ENCODE measurements at places on chromosomes 13 and 19.

DNA sequence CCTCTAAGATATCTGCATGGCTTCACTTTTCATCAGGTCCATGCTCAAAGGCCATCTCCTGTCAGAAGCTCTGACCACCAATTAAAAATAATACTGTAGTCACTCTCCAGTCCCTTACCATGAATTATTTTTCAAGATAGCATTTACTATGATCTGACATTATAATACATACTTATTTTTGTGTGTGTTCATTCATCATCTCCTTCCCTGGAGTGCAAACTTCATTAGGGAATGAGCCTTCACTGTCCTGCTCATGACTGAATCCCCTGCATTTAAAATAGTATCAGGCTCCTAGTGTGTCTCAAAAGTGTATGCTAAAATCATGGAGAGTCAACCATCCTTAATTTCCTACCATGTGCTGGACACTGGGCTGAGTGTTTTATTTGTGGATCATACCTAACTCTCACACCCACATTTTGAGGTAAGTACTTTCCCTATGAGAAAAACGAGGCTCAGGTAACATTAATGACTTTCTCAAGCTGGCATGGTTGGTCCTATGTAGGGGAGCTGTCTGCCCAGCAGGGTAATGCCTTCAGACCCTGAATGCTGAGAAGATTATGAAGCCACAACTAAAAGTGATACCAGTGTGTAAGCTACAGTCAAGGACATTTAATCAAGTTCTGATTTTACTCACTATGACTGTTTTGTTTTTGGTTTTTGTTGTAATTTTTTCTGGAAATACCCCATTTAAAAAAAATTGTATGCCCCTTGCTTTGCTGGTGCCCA is 16.3 kb downstream of the PLA2G4C start:
- no peak for DNase-seq

- no peak for DNase-seq
Observed at GRCh38 chr13:48644951-48645350, 8.8 kb upstream of the CYSLTR2 start.

DNA sequence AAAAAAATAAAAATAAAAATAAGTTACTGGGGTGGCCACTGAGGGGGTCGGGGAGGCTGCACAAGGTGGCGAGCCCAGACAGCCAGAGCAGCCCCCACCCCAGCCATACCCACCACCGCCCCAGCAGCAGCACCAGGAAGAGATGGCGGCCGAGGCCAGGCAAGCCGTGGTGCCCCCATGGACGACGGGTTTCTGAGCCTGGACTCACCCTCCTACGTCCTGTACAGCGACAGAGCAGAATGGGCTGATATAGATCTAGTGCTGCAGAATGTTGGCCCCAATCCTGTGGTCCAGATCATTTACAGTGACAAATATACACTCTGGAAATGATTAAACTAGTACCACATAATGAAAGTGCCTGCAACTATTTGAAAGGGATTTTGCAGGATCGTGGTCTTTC is 71.6 kb upstream of the ZDHHC20 start:
- DNase-seq: no peak

- no peak for DNase-seq
Observed at GRCh38 chr13:59337070-59337469, 826.7 kb downstream of the DIAPH3 start.

- DNase-seq: no peak
Observed at GRCh38 chr19:38245826-38246498, 10.2 kb downstream of the PPP1R14A start.

GRCh38 chr19:19488875-19489690 is 26.3 kb downstream of the TSSK6 start:
- peak; percentile 71 for DNase-seq

DNA sequence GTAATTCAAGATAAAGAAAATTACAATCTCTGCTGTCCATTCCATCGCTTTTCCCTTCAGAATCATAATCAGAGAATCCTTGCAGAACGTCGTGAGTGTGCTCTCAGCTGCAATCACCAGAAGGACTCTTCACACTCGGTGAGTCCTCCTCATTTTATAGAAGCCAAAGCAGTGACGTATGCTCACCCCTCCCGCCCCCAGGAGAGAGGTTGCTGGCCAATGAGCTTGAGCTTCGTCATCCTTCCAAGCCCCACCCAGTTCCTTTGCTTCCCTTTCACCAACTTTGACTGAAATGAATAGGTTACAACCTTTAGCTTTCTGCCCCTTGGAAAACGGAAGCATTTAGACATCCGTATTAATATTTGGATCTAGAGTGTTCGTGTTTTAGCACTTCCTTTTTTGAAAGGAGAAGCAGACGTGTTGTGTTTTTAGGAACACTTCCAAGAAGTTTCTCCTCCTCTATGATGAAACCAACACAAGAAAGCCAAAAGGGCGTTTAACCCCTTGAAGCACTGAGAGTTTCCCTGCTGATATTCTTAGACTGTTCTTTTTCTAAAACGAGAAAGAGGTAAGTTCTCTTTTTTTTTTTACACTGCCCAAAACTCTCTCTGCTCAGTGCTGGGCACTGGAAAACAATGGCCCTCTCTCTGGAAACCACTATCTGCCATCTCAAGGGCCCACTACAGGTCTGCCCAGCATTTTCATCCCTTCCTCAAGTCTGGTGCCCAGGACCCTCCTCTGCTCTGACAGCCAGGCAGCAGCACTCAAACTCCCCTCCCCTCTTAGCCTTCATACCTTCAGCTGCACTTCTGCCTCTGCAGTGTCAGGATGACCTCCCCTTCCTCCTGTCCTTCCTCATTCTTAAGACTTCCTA is 44.3 kb upstream of the CEACAM21 start:
- peak; percentile 67 for DNase-seq

DNA sequence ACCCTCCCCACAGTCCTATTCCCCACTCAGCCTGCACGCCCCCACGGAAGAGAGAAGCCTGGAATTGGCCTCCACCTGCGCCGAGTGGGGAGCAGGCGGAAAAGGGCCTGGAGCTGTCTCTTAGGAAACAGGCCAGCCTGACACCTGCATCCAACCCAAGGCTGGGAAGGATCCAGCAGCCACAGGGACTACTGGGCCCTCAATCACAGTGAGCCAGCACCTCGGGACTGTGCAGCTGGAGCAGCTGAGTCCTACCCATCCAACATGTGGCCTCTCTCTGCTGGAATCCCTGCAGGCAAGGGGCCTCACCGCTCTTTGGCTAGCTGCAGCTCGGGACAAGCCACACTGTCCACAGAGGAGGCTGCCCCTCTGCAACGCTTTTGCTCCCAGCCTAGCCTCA is 8.3 kb upstream of the EPHX3 start:
- no peak for DNase-seq

- DNase-seq: no peak
Observed at GRCh38 chr13:66899955-66900354, 330.2 kb downstream of the PCDH9 start.

GRCh38 chr19:39558624-39559117 is 18.7 kb upstream of the EID2 start:
- DNase-seq: no peak

DNA sequence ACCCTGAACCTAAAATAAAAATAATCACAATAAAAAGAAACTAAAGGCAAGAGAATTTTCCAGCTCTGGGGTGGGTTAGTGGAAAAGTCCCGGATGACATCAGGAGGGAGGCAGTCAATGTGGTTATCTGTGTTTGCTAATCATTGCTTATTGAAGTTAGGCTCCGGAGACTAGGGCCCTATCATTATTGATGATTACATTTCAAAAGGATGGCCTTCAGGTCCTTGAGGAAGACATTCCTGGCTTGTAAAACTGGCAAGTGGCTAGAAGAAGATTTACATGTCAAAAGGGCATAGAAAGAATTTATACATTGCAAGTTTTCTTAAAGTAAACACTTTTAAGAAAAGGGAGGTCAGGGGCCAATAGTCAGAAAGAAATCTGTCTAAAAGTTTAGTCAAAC is 123.4 kb downstream of the POSTN start:
- DNase-seq: no peak

DNA sequence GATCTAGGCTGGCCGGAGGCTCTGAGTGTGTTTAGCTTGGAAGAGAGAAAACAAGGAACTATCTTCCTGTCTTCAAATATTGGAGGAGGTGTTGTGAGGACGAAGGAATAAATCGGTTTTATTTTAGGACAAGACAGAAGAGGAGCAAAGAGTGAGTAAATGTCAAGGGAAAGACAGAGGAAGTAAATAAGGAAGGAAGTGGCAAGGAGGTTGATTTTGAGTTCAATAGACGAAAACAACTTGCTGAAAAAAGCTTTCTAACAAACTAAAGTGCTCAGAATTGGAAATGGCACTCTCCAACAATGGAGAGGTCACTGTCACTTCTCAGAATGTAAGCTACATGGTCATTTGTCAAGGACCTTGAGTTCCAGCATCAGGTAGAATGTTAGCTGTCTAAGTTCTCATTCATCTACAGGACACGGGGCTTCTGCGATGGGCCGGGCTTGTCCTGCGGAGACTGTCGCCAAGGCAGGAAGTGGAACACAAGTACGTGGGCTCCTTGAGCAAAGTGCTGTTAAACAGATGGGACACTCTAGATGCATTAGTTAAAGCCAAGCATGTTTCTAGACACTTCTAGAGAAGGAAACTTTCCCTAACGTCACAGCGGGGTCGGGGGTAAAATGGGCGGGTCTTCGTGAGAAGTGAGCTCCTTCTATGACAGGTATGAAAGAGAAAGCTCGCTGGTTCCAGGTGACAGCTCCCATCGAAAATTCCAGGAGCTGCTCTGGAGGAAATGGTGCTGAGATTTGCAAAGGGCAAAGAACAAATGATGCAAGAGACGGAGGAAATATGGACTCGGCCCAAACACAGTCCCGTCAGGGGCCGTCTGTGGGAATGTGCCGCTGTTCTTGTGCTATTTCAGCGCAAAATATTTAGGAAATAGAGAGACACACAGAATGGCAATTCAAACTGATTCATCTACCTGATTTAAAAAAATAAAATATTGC is 103.9 kb upstream of the UBL3 start:
- DNase-seq: no peak

- DNase-seq: no peak
Observed at GRCh38 chr19:28977826-28978225, 235.1 kb downstream of the UQCRFS1 start.

DNA sequence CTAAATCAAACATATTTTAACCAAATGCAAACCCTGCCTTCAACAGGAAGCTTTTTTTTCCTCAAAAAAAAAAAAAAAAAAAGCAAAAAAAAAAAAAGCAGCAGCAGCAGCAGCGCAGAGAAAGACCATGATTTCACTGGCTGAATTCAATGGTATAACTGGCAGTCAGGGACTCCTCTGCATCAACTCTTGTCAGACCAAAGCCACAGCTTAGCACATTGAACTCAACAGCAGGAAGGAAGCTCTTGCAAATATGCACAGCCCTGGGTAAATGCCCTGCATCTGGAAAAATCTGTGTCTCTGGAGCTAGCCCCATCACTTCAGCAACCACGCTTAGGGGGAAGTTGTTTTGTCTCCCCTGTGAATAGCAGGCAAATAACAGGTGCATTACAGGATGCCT is 17.6 kb upstream of the DHRS12 start:
- no peak for DNase-seq

GRCh38 chr13:21657538-21657937 is 13.3 kb upstream of the FGF9 start:
- DNase-seq: no peak

DNA sequence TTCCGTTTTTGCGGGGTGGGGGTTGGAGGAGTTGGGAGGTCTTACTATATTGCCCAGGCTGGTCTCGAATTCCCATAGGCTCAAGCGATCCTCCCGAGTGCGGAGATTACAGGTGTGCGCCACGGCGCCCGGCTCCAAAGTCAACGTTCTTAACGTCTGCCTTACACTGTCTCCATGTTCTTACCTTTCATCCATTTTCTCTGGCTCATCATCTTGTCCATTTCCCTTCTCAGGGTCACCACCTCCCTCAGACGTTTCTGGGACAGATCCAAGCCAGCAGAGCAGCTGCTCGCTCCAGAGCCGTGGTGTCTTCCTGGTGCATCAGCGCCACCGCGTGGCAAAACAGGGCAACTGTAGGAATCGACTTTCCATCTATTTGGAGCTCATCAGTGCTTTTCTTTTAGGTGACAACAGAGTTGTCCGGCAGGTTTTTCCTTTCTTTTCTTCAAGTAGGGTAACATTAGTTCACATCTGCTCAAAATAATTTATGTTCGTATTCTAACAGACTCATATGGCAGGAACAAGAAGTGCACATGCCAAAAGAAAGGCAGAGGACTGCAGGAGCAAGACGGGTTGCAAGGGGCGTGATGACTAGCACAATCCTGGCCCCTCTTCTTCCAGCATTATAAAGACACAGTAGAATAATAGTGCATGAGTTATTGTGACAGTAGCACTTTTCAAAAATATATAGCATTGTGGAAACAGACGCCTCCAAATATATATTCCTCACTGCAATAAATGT is 103.1 kb upstream of the ABCC4 start:
- peak; percentile 46 for DNase-seq

- DNase-seq: no peak
Observed at GRCh38 chr13:68940049-68940448, 1167.6 kb upstream of the ATXN8OS start.

GRCh38 chr19:13032837-13033236 is 37.6 kb downstream of the NFIX start:
- no peak for DNase-seq

GRCh38 chr19:45508417-45508860 is 1.2 kb downstream of the VASP start:
- DNase-seq: peak; percentile 32

DNA sequence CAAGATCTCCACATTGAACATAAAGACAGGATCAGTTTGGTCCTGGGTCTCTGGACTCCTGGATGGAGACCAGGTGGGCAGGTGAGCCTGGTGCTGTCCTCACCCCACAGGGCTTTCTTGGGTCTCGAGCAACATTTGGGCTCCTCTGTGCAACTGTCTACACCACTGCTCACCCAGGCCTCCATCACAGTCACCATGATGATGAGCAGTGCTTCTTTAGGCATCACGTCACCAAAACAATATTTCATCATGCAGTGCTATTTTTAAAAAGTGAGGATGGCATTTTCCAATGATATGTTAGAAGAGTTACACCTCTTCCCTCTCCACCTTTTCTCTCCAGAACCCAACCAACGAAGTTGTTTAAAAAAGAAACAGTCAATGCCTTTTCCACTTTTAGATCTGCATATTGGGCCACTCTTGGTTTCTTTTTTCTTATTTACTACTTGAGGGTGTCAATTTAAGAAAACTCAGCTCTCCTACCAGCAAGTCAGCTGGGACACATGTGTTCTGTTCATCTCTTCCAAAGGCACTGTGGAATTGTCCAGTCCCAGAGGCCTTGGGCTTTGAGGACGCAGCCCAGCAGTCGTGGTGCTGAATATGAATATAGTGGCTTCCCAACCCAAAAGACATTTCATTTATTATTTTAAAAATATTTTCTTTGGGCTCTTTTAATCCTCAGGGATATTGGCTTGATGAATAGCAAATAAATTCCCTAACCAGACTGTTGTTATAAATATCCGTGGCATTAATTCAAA is 405.7 kb downstream of the KCNRG start:
- no peak for DNase-seq

GRCh38 chr19:44912854-44913253 is 1.6 kb upstream of the APOC1 start:
- DNase-seq: no peak

GRCh38 chr19:11767633-11768133 is 883 bp downstream of the ZNF441 start:
- no peak for DNase-seq

- DNase-seq: no peak
Observed at GRCh38 chr13:74217811-74218210, 83.6 kb upstream of the KLF12 start.

GRCh38 chr13:111111376-111111937 is 3.7 kb upstream of the ARHGEF7 start:
- no peak for DNase-seq
